Activated T-helper 1 cell treated with Interleukin-2 at 50 U/mL for 16 hours (primary cell): ENCODE measurements at places on chromosomes 13 and 19.

GRCh38 chr13:88112526-88112925 lies 441.4 kb downstream of the SLITRK5 start:
- no peak for DNase-seq

GRCh38 chr19:2016041-2016807 lies 710 bp upstream of the BTBD2 start:
- peak; percentile 31 for DNase-seq

GRCh38 chr13:100197591-100198365 lies 108.9 kb downstream of the PCCA start:
- DNase-seq, result no peak

- DNase-seq, result no peak
These were observed 5.8 kb downstream of the LATS2 start for GRCh38 chr13:21055511-21056045.

- no peak for DNase-seq
These were observed 45.4 kb upstream of the CYP2B6 start for GRCh38 chr19:40945645-40946044.

- peak; percentile 53 for DNase-seq
These were observed 5.6 kb downstream of the ICAM5 start for GRCh38 chr19:10295305-10295846.

DNA sequence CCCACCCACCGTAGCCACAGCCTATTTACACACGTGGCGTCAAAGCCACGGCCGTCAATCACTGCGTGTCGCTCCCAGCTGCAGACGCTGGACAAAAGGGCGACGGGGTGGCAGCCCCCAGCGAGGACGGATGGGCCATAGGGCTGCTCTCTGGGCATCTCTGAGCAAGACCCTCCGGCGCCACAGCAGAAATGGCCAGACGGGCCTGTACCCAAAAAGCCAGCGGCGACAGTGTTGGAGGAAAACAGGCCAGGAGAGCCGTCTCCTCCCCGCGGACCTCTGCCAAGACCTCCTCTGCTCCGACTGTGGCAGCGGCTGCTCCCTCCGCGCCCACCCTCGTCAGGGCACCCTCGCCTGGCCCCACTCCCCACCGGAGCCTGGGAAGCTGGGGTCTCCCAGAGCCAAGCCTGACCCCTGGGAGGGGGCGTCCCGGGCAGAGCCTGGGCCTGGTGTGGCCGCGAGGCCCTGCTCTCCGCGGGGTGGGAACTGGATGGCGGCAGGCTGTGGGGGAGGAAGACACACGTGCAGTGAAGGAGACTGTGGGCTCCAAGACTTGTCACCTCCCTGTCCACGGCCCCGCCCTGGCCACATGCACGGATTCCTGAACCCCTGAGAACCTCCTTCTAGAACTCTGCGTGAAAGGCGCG lies 2.7 kb downstream of the C2CD4C start:
- DNase-seq, result no peak

DNA sequence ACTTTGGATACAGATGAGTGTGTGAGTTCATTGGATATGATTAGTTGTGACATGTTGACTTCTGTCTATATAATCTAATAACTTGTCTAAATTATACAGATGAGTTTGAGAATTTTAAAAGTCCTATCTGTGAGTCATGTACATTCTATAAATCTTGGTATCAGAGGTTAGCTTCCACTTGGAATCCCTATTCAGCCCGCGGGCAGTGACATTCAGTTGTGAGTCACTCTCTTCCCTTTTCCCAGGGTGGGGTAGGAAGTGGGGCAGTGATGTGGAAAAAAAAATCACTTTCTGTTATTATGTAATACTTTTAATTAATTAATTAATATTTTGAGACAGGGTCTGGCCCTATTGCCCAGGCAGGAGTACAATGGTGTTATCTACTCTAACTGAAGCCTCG lies 33.0 kb upstream of the ZNF808 start:
- no peak for DNase-seq

DNA sequence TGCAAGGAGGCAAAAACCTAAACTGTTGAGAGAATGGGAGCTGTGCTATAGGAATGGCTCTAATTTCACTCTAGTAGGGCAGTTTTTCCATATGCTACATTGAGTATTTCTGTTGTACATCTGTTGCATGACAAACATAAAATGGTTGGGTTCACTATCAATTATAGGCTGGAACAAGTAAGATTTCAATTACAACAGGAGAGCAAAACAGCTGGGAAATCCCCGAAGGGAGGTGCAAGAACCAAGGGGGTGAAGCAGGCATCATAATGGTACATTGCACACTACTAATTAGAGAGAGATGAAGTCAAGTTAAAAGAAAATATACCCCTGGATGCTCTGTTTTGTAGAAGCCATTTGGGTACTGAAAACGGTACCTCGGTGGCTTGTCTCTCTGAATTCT lies 389.5 kb downstream of the PCDH9 start:
- DNase-seq, result no peak

DNA sequence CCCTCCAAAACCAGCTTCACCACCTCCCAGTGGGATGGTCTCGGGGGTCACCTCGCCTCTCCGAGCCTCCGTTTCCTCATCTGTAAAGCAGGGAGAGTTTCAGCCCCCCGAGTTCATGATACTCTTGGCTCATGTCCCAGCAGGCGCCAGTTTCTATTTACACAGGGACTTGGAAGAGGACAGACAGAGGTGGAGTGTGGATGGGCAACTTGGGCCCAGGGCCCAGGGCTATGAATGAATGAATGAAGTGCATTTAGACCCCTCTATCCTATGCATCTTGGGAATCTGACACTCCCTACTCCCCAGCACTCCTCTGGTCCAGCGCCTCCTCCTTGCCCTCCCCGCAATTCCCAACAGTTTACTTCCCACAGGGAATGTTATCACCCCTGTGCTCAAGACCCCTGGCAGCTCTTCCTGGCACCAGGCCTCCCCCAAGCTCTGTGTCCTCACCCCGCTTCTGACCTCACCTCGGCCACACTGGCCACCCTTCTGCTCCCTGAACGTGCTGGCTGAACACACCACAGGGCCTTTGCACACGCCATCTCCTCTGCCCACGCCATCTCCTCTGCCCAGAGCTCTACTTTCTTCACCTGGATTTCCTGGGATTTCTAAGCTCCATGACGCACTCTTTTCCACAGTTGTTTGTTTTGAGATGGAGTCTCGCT lies 4.9 kb upstream of the C2CD4C start:
- no peak for DNase-seq

DNA sequence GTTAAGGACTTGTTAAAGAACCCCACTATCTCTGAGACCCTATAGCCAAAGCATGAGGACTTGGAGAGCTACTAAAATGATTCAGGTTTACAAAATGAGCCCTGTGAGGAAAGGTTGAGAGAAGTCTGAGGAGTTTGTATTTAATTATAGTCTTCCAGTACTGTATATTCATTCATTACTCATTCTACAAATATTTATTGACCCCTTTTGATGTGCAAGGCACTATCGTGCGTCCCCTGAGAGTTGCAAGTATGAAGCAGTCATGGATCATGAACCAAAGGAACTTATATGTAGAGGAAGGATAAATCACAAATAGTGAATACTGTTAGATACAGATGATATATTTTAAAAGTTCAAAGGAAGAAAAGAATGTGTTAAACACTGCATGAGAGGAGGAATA lies 84.4 kb downstream of the DNAJC15 start:
- DNase-seq, result no peak
